ENCODE measurements at places on chromosomes 2 and 18. TPM values are rescaled to one million over a fixed set of nuclear protein-coding genes. Genes with fewer than 3 reads are reported as not detected.
A peak's percentile ranks its signal among the peaks of the same experiment; 100 is the strongest.

The SIX2 gene
- total RNA-seq, result 0.11 TPM

The KLF7 gene
- total RNA-seq, result 16.9 TPM

The BUB1 gene
- 21.2 TPM for total RNA-seq

The FBXO15 gene
- 2.2 TPM for total RNA-seq

- no peak for DNase-seq
Observed at GRCh38 chr2:3021720-3022119, 355.9 kb downstream of the EIPR1 start.

- peak; percentile 57 for DNase-seq
Observed at GRCh38 chr2:27086724-27087593, at the start of gene KHK. TSS of gene KHK (plus strand) at chr2:27086772. CDS start at chr2:27087260, 488 bp downstream.

- DNase-seq, result no peak
Observed at GRCh38 chr2:171966235-171966634, 33.5 kb upstream of the METAP1D start.

- DNase-seq, result no peak
Observed at GRCh38 chr2:58959996-58960395, 718.9 kb upstream of the FANCL start.

- DNase-seq, result no peak
Observed at GRCh38 chr2:225031599-225031998, 10.7 kb downstream of the DOCK10 start.

Measured in mesothelial cell of epicardium (in vitro differentiated cells).